ENCODE measurements at places on chromosomes 6 and 20.

GRCh38 chr6:3456395-3456897 is 404 bp downstream of the SLC22A23 start:
- DNase-seq = no peak

- DNase-seq = no peak
Observed at GRCh38 chr6:183668-184067, 108.6 kb upstream of the DUSP22 start.

DNA sequence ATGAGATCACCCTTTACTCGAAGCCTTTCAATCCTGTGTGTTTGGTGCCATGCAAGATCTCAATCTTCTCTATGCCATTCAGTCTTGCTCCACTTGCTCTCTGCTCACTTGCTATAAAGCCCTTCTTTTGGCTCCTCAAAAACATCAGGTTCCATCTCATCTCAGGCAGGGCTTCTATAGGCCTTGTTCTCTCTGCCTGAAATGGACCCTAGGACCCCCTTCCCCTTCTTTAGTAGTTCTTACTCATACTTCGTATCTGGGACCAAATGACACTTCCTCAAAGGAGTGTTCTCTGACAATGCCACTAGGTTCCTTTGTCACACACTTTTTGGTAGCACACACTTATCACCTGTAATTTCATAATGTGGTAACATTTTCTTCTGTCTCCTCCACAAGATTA is 116.7 kb upstream of the FAM184A start:
- DNase-seq = no peak

DNA sequence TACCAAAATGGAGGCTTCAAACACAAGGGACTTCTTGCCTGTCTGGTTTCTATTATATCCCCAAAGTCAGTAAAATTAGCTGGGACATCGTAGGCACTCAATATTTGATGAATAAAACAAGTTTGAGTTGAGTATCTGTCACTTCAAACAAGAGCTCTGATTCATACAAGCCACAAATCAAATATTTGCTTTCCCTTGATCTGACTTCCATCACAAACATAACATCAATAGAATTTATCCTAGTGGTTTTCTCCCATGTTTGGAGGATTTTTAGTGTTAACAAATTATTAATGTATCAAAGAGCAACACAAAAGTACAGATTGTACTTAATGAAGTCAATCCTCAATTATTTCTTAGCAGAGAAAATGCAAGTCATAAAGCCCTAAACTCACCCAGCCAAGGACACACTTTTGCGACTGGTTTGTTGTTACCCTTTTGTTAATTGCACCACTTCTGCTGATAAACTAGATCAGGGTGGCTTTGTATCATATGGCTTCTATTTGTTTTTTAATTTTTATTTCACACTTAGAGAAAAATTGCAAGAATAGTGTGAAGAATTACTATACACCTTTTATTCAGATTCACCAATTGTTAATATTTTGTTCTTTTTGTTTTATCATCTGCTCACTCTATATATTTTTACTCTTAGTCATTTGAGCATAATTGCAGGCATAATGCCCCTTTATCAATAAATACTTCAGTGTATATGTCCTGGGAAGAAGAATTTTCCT is 117.4 kb upstream of the PRDM1 start:
- DNase-seq = no peak

- no peak for DNase-seq
Observed at GRCh38 chr6:170179616-170180324, 111.1 kb downstream of the DLL1 start.

- DNase-seq = no peak
Observed at GRCh38 chr20:59831916-59832270, 101.5 kb downstream of the SYCP2 start.

GRCh38 chr6:162864911-162865310 is 137.1 kb downstream of the PACRG start:
- no peak for DNase-seq

- DNase-seq = no peak
Observed at GRCh38 chr20:17674722-17675518, 7.1 kb downstream of the RRBP1 start.

DNA sequence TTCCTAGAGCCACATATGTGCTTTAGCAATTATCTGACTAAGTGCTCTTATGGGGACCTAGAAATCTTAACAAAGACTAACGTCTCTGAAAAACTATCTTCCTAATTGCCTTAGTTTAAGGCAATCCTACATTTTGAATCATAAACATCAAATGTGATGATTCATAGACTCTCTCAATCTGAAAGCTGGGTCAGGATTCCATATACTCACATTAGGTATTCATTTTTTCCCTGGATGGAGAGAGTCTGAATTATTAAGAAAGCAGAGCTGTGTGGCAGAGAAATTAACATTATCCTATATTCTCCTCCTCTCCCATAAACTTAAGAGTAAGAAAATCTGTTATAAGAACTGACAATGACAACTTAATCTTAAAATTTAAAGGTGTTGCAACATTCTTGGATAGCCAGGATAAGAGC is 1.6 kb upstream of the PRL start:
- no peak for DNase-seq

DNA sequence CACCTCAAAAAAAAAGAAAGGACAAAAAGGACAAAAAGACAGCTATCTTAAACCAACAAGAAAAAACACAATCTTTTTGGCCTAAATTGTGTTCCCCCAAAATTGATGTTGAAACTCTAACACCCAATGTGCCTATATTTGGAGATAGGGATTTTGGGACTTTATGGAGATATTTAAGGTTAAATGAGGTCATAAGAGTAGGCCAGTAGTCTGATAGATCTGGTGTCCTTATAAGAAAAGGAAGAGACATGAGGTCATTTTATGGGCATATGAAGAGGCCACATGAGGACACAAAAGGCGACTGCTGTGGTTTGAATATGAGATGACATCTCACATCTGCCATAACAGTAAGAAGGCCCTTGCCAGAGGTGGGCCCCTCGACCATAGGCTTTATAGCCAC is 49.5 kb downstream of the TRIM38 start:
- DNase-seq = no peak

GRCh38 chr6:31821301-31822035 is 6.1 kb upstream of the HSPA1B start:
- no peak for DNase-seq

GRCh38 chr6:100175814-100176310 is 181.8 kb upstream of the MCHR2 start:
- DNase-seq = no peak

- DNase-seq = no peak
Observed at GRCh38 chr20:1600736-1601135, 19.1 kb downstream of the SIRPB1 start.

- no peak for DNase-seq
Observed at GRCh38 chr6:143490775-143491174, 20.7 kb downstream of the FUCA2 start.

GRCh38 chr20:35515949-35516645 is 13.4 kb downstream of the C20orf173 start:
- DNase-seq = no peak

DNA sequence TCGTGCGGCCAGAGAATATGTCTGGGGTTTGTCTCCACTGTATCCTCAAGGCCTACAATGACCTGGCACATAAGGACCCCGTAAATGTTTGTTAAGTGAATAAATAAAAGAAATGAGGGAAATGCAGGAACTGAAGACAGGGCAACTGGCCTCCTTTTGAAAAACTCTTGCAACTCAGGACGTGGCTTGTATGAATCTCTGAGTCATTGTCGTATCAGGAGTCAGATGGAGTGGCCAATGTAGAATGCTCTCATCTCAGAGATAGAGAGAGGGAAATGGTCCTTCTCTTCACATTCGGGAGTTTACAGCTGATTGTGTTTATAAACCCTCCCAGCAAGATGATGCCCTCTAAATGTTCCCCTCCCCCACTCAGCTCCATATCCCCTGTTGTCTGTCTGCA is 57.1 kb downstream of the UST start:
- DNase-seq = no peak

GRCh38 chr20:49641683-49642656 is 71.7 kb downstream of the B4GALT5 start:
- no peak for DNase-seq

- DNase-seq = no peak
Observed at GRCh38 chr6:7993952-7994351, 70.2 kb downstream of the BLOC1S5 start.

GRCh38 chr6:164099269-164099865 is 684.8 kb downstream of the QKI start:
- DNase-seq = no peak

- DNase-seq = no peak
Observed at GRCh38 chr6:3531481-3531880, 74.6 kb upstream of the SLC22A23 start.

- DNase-seq = no peak
Observed at GRCh38 chr20:37895166-37895565, 7.8 kb upstream of the VSTM2L start.

DNA sequence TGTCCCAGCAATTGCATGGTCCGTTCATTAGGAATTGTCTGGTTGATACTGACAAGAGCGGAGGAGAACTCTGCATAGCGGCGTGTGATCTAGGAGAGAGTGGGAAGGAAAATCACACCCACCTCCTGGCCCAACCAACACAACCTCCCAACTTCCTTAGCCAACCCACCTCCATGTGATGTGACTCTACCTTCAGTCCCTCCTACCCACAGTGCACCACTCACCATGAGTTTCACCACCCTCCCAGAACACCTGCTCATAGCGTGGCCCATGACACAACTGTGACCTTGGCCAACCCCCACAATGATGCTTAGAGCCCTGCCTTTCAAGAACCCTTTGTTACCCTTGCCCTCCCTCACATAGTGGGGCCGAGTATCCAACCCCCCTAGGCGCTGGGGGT is 7.7 kb downstream of the VPS52 start:
- no peak for DNase-seq

DNA sequence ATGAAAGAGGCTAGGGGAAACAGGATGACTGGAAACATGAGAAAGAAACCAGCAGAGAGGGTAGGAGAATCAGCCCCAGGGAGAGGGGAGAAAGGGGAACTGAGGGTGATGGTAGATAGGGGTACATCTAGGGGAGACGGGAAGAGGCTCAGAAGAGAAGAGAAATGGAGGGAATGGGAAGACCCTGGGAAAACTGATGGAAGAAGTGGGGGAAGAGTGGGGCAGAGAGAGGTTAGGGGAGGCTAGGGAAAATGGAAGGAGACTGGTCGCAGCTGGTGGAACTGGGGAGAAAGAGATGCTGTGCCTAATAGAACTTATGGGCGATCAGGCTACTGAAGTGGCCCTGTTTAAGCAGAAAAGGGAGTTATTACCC is 548 bp downstream of the PROCR start:
- no peak for DNase-seq

DNA sequence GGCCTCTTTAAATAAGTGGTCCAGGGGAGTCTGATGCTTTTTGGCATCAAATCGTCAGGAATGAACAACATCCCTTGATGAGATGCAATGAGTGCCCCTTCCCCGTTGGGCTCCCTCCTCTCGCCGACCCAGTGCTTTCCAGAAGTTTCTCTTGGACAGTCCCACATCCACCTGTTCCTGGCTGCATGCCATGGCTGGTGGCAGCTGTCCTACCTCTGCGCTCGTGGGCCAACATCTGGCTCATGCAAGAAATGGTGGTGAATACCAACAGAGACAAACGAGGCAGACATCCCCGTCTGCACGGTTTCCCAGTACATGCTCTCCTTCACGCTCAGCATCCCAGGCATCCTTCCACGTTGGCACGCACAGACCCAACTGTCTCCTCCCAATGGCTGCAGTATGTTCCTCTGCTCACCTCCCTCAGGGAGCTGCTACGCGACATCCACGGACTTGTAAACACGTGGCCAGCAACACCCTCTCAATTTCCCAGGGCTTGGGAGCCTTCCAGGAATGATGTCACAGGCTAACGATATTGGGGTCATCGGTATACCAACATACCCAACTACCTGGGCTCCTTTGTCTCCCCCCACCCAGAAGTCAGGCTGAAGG is 37.5 kb downstream of the PPP1R3G start:
- no peak for DNase-seq

GRCh38 chr6:142833054-142833453 is 111.9 kb downstream of the HIVEP2 start:
- DNase-seq = no peak

DNA sequence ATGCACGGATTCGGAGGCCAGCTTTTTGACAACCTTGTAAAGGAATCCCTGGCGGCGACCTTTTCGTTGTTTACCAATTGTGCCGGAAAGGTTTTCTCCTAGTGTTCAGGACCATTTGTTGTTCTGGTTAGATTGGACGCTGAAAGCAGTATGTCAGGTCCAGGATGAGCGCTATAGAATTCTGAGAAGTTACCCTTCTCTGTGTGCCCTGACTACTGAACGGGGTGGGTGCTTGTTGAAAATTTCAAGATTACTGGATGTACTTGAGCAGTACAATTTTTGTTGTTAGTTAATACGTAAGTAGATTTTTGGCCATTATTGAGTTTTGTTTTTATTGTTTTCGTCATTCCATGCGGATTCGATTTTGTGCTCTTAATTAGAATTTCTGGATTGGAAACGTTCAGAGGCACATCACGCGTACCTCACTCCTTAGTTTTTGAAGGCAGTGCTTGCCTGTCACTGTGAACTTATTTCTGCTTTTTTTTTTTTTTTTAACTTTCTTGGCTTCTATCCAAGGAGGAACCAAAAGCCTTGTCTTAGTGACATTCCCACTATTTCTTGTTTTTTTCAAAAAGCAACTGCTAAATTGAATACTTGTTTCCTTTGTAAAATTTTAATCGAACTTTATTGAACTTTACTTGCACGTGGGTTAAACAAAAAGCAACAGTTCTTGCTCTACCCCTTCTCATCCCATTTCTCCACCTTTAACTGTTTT is 898 bp downstream of the XRN2 start:
- no peak for DNase-seq

GRCh38 chr6:125806813-125807212 is 16.1 kb downstream of the NCOA7 start:
- no peak for DNase-seq

- no peak for DNase-seq
Observed at GRCh38 chr6:9634776-9635175, 780.1 kb downstream of the TFAP2A start.

DNA sequence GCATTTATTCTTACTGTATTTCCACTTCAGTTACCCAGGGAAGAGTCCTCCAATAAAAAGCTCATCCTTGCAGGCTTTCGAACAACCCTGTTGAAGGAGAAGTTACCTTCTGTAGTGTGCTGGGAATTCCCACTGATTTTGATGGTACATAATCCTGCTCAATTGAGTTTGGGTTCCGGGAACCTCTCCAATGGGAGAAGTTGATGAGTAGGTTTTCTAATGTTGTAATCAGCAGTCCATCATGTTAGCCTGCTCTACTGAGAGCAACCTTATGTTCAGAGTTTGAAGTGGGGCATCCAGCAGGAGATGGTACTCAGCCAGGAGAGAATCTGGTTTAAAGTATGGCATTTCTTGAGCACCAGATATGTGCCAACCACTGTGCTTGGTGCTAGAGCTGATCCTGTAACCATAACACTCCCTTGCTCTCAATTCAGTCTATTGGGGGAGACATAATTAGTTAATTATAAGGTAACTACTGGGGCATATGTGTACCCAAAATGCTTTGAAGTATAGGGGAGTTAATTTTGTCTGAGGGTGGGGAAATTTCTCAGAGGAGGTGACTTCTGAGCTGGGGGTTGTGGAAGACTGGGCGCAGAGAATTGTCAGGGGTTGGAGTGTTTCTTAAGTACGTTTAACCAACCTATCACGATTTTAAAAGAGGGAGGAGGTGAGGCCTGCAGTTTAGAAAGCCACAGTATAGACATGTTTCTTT is 2.1 kb downstream of the TOP1 start:
- DNase-seq = no peak
